Pericardium fibroblast (primary cell): ENCODE measurements at places on chromosomes 4 and X. TPM values are rescaled to one million over a fixed set of nuclear protein-coding genes. Genes with fewer than 3 reads are reported as not detected.

The FRMD7 gene
- not detected in 2 replicates for total RNA-seq

The RAI2 gene
- 0.12 and 1.2 TPM in 2 replicates for total RNA-seq

The FGFBP1 gene
- total RNA-seq = not detected in 2 replicates

The ITGB1BP2 gene
- total RNA-seq = 0.23 and 2.0 TPM in 2 replicates

The MAGEB2 gene
- not detected in 2 replicates for total RNA-seq
